Activated CD8-positive, alpha-beta memory T cell treated with anti-CD3 and anti-CD28 coated beads for 48 hours (primary cell): ENCODE measurements at places on chromosomes 11 and 22.
A peak's percentile ranks its signal among the peaks of the same experiment; 100 is the strongest.

GRCh38 chr22:42937164-42937843, 77.6 kb downstream of the PACSIN2 start:
- no peak for DNase-seq

DNA sequence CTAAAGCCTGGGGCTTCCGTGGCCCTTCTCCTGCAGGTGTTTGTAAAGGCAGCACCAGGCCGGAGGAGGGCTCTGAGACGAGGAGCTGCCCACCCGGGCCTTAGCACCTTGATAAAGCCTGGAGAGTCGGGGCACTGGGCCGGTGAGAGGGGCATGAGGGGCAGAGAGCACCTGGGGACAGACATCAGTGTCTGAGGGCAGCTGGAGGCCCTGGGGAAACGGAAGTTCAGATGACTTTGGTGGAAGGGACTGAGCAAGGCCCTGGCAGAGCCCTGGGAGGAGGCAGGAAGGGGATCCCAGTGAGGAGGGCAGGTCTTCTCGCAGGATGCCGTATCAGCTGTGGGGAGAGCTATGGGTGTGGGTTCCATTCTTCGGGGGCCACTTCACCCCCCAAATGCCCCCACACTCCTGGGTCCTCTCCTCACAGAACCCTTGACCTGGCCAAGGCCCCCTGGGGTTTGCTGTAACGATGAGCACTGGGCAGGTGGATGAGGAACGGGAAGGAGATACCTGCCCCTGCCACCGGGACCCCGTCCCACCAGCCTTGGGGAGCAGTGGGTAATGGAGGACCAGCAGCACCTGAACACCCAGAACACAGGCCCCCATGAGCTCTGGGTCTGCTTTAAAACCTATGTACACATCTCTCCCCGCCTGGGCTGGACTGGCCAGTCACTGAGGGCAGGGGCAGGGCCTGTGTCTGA, 7.4 kb downstream of the C1QTNF6 start:
- DNase-seq: no peak

DNA sequence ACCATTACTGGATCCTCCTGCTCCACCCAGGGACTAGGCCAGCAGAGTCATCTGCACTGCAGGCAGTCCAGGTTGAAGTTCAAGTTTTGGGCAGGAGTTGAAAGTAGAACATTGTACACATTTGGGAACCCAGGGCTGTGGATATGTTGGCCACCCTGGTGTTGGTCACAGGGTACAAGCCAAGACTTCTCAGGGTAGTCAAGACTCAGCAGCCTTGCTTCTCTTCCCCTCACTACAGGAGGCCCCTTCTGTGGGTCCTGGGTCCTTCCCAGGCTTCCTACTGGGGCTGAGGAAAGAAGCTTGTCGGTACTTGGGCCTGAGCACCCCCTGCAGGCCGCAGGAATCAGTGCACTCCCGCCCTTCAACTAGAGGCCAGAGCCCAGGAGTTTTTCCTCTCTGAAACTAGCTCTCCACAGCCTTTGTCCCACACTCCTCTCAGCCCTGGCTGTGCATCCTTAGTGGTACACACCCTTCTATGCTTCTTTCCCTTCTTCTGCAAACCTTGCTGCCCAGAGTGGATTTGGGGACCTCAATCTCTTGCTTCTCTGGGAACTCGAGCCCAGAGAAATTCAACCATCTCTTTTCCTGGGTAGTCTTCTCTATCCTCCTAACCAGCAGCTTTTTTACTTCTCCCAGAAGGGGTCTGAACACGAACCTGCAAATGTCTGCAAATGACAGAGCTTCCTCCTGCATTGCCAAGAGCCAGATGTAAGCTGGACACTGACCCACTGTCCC, 2.6 kb upstream of the HPX start:
- no peak for DNase-seq

GRCh38 chr22:43150731-43151206, 590 bp upstream of the TSPO start:
- DNase-seq: no peak

- DNase-seq: no peak
Observed at GRCh38 chr11:113487622-113488021, 12.4 kb upstream of the DRD2 start.

DNA sequence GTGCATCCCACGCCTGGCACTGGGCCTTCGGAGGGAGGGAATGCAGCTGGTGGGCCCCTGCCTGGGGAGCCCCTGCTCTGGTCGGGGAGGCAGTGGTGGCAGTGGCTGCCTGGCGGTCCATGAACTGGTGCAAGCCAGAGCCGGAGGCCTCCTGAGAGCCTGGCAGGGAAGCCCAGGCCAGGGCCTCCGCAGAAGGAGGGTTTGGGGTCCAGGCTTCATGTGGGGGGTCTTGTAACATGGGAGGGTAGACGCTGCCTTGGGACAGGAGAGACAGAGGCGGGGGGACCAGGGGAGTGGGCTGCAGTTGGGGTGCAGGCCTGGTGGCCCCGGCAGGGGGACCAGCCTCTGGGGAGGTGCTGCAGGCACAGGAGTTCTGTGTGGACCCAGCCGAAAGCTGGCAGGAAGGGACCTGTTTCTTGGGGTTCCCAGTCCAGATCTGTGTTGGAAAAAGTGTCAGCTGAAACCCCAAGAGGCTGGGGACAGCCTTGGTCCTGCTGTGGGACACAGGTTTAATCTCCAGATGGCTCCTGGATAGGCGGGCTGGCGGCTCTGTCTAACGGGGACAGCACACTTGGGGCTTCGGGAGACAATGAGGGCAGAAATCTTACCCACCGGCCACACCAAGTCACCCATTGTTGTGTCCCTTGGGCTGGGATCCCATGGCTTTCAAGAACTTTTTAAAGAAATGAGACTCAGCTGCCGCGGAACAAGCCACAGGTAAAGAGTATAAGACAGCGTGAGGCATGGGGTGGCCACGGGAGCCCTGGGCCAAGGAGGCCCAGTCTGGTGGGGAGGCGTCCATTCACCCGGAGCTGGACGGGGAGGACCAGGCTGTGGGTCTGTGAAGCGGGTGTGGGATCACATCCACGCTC, 73.5 kb downstream of the KCNQ1 start:
- DNase-seq: no peak

- DNase-seq: no peak
Observed at GRCh38 chr22:27709919-27710675, 91.5 kb downstream of the MN1 start.

GRCh38 chr11:67373648-67374570, 511 bp upstream of the CLCF1 start:
- DNase-seq: peak; percentile 54

- no peak for DNase-seq
Observed at GRCh38 chr22:32854351-32854804, 52.9 kb downstream of the TIMP3 start.

DNA sequence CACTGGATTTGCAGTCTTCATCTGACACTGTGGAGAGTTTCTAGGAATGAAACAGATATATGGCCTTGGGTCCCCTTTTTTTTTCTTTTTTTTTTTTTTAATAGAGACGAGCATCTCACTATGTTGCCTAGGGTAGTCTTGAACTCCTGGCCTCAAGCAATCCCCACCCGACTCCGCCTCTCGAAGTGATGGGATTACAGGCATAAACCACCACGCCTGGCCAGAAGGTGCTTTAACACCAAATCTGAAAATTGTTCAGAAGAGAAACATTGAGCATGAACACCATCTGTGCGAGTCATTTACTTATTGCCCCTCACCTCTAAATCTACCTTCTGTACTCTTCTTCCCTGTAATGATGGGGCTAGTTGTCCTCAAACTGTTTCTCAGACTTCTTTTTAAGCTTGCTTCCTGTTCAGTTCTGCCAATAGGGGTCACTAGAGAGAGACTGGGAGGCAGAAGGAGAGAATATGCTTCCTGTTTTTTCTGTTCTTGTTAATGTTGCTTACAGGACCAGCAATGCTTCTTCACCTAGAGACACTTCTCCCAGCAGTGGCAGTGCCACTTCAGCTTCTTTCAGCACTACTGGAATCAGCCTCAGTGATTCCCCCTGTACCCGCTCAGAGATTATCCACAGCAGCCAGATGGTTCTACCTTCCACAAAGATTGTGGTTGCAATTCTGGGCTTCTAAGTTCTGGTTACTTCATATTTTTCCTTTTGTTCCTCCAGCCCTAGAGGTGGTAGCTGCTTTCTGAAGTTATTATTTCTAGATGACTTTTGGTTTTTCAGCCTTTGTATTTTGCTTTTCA, 20.8 kb upstream of the ZBED5 start:
- no peak for DNase-seq

DNA sequence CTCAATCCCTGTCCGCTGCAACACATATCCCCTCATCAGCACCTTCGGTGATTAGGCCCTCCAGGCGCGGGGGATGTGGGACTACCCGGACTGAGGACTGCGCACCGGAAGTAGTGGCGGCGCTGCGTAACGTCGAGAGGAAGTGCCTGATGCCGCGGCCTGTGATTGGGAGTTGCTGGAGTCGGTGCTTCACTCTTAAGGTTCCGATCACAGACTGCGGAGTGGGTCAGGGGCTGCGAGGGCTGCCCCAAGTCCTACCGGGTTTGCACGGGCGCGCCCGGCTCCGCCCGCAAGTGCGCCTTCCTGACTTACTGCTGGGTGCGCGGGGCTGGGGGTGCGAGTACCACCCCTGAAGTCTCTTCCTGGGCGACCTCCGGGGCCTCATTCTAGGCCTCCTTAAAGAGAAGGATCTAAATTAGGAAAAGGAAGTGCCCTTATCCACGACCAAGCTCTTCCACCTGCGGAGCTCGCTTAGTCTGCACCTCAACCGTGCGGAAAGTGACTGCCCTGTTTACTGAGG, at the start of gene ALKBH3:
ALKBH3 (plus strand) TSS at position 192 of the 520 bp plus-strand sequence. CDS start 1,822 bp downstream, outside the sequence.
- peak; percentile 75 for DNase-seq

DNA sequence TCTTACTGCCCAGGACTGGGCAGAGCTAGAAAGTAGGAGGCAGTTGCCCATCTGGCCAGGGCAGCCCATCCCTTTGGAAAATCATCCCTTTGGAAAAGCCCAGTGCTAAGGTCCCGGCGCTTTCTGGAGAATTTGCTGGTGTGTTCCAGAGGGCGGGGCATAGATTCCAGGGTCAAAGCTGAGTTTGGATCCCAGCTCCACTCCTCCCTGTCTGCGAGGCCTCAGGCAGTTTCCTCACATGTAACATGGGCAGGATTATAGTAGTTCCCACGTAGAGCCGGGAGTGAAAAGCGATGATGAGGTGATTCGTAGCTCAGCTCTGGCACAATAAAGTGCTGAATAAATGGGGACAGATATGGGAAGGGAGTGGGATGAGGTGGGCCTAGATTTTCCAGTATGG, 31.4 kb upstream of the LRRC10B start:
- no peak for DNase-seq

- DNase-seq: no peak
Observed at GRCh38 chr22:33697640-33698039, 222.6 kb downstream of the LARGE1 start.

DNA sequence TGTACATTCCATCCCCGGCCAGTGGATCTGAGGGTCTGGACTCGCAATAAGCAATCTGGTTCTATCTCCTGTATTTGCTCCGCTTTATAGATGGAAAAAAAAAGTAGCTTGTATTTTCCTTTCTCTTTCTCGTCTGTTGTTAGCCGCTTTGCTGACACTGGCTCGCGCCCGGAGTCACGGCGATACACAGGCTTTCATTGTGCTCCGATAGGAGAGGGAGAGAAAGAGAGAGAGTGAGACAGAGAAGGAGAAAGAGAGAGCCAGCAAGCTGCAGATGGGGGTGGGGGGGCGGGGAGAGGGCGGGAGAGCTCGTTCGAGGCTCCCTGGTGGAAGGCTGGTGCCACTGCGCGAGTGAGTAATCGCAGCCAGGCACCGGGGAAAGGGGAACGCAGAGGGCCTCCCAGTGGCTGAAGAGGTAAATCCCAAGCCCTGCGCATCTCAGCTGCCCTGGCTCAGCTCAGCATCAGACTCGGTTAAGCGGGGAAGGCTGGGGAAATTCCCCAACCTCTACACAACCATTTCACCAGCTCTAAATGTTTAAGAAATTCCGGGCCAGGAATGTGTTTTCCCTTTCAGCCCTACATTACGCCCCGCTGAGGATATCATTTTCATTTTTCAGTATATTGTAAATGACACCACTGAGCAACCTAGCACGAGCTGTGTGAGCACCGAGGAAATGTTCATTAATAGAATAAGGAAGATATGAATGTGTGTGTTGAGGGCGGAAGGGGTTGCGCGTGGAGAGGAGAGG, at the start of gene MAML2:
MAML2 (minus strand) TSS at position 235 of the 751 bp plus-strand sequence. CDS start 1,300 bp downstream, outside the sequence.
- peak; percentile 54 for DNase-seq

DNA sequence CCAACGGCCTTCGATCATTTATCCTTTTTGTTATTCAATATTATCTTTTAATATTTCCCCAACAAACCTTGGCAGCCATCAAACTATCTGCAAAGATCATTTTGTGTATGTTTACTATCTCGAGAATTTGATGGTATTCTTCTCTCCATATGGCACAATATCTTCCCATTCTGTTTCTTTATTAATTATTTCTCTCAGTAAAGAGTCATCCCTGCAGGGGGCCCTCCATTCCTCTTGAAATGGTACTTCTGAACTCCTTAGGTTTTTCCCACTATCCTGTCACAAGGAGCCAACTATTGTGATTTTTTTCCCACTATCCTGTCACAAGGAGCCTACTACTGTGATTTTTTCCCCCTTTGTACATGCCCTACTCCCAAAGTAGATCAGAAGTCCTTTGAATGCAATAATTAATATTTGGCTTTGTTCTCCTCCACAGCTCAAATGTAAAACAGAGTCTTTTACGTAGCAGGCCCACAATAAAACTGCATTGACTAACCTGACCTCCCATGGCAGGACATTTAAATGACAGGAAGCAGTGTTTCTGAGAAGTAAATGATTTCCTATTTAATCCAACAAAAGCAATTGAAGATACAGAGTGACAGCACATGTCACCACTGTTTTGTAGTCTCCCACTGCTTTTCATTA, 43.3 kb downstream of the PDGFD start:
- DNase-seq: no peak

DNA sequence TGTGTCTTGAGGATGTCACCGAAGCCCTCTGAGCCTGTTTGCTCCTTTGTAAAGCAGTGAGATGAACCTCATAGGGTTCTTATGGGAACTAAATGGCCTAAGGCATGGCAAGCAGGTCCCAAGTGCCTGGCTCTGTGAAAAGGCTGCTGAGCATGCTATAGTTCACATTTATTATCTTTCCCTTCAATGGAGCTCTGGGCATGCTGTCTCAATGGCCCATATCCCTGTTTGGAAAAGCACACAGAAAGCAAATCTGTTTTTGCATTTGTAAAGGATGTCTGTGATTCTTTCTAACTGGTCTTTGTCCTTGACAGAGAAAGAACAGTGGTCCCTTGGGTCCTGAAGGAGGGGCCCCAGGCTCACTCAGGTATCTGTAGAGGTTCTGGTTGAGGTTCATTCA, 26.4 kb downstream of the RTCB start:
- DNase-seq: no peak

GRCh38 chr11:29657709-29658108, 359.1 kb downstream of the KCNA4 start:
- no peak for DNase-seq

GRCh38 chr22:20242393-20243175, 25.5 kb downstream of the RTN4R start:
- no peak for DNase-seq

- DNase-seq: no peak
Observed at GRCh38 chr11:56176318-56176717, at the start of gene OR5J2. TSS of gene OR5J2 (plus strand) at chr11:56176618. CDS start at chr11:56176618, 0 bp downstream.

GRCh38 chr22:45210991-45211390, 29.7 kb downstream of the KIAA0930 start:
- DNase-seq: no peak

GRCh38 chr22:46739094-46739870, 1.2 kb upstream of the CERK start:
- DNase-seq: peak; percentile 60

GRCh38 chr11:113722221-113722620, 16.1 kb upstream of the TMPRSS5 start:
- no peak for DNase-seq
